ENCODE measurements at places on chromosomes 11 and 22.

GRCh38 chr22:41308054-41308453 is 6.7 kb downstream of the ZC3H7B start:
- no peak for DNase-seq

GRCh38 chr22:33057363-33057995 is 702 bp downstream of the SYN3 start:
- DNase-seq = no peak

DNA sequence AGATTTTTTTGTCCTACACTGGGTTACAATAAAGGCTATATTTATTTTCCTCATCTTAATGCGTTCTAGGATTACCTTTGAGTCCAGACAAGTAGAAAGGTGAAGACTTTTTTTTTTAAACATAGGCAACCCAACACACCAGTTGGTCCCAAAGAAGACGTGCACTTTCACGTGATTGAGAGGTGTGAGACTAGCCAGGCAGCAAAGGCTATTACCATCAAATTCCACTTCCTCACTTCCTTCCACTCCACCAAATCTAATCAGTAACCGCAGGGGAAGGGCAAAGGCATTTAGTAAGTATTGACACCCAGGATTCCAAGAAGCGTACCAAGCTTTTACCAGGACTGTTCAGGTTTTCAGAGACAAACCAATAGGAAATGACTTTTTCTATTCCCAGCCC is 109.3 kb downstream of the APIP start:
- DNase-seq = no peak

- DNase-seq = no peak
Observed at GRCh38 chr11:119940401-119940976, 197.4 kb downstream of the TRIM29 start.

- no peak for DNase-seq
Observed at GRCh38 chr11:129333873-129334272, 41.8 kb upstream of the BARX2 start.

- DNase-seq = peak; percentile 76
Observed at GRCh38 chr22:24427500-24428164, at the start of gene ADORA2A. ADORA2A (plus strand) TSS chr22:24427599; CDS start chr22:24433405, 5,806 bp downstream.

DNA sequence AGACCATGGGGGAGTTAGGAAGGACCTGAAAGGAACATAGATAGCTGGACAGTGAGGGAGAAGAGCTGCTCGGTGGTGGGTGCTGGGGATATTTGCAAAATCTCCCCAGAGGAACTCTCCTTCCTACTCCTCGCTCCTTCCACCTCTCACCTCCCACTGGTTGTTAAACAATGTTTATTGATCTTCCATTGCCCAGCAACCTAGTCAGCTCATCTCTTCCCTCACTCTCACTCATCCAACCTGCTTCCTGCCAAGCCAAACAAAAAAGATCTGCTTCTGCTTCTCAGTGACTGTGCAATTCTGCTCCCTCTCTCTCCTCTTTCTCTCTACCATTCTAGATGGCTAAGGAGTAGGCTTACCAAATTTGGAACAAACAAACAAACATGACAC is 115.0 kb downstream of the SLC1A2 start:
- no peak for DNase-seq

DNA sequence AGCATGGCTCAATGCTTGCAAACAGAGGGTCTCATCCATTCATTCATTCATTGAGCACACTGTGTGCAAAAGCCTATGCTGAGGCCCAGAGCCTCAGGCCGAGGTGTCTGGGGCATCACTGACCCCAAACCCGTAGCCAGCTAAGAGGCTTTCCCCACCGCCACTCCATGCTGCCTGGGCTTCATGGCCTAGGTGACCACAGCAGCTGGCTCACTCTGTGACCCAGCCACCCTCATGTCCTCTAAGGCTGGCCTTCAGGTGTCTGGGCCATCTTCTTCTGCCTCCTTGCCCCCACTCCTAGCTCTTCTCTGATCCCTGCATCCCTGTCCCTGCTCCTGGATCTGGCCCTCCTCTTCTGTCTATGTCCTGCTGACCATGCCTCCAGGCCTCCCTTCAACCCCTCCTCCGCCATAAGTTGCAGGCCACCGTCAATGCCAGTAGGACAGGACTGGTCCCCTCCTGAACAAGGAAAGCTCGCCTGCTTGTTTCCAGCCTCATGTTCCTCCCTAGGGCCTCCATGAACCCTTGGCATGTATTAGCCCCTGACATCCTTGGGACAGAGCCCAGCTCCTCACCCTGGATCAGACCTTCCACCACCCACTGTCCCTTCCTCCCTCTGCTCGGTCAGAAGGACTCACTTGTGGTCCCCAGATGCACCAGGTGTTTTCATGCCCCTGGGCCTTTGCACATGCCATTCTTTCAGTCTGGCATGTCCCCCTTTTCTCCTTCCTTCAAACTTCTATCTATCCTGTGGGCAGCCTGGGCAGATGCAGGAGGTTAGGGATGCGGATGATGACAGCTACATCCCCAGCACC is 92.8 kb downstream of the MYEOV start:
- DNase-seq = no peak

DNA sequence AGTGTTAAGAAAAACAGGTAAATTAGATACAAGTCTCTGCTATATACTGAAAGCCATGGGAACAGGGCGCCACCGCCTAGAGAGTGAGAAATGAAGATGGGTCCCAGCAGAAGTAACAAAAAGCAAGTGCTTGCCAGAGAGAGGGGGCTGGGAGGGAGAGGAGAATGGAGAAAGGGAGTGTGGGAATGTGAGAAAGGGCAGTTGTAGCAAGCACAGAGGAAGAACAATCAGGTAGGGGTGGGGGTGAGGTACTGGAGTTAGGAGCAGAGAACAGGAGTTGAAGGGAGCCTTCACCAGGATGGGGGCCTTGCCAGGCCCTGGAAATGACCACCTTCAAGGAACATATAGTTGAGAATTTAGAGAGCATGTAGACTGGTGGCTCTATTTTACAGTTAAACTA is 66.8 kb downstream of the TCF20 start:
- no peak for DNase-seq

DNA sequence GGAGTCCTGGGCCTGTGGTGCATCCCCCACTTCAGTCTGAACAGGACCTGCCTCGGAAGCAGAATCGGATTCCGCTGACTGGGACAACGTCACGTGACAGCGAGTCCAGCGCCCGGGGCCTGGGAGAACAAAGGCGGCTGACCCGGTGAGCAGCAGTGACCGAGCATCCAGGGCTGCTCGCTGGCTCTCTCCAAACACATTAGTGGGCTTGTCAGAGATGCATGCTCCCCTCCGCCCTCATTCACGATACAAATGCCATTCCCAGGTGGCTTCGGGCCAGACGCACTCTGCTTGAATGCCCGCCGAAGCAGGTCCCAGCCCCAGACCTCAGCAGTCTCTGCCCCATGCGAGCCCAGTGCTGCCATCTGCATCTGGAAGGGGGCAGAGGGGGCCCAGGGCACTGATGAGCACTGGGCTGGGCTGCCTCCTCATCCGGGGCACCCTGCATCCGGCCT is 91.0 kb downstream of the WNT7B start:
- DNase-seq = no peak

- peak; percentile 62 for DNase-seq
Observed at GRCh38 chr22:40728731-40729189, 49.5 kb downstream of the MCHR1 start.

GRCh38 chr11:12174477-12175143 is 64.2 kb downstream of the MICAL2 start:
- DNase-seq = no peak

DNA sequence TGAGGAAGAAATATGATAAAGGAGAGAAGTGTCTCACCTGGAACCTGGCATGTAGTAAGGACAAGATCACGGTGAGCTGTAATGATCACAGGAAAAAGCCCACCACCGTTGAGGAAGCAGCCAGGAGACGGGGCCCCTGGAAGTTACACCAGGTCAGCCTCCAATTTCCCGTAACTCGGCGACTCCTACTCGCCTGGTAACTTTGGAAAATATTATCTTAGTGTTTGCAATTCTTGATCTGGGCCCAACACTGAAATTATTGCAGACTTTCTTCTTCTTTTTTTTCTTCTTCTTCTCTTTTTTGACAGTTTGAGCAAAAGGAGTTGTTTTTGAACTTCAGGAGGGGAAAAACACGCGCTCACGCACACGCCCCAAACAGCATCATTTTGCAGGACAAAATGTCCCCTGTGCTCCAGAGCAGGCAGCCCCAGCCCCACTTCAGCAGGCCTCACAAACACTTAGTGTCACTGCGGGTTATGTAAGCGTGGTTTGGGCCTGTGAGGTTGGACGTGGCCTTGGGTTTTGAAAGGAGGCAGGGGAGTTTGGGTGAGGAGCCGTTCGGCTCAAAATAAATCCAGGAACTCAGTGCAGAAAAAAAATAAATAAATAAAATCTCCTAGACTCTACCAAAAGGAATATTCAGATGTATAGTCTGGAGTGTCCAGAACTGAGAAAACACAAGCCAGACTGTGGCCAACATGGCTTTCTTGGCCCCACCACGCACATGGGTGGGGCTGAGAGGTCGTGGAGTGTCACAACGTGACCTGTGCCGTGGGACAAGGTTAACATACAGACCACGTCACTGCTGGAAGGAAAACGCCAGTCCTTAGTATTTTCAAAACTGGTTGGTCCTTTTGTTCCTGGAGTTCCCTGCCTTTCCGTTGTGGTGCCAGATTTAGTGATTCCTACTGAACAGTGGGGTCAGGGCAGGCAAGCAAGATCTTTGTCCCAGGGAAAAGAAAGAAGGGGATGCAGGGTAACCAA is 26.3 kb upstream of the MN1 start:
- DNase-seq = no peak

DNA sequence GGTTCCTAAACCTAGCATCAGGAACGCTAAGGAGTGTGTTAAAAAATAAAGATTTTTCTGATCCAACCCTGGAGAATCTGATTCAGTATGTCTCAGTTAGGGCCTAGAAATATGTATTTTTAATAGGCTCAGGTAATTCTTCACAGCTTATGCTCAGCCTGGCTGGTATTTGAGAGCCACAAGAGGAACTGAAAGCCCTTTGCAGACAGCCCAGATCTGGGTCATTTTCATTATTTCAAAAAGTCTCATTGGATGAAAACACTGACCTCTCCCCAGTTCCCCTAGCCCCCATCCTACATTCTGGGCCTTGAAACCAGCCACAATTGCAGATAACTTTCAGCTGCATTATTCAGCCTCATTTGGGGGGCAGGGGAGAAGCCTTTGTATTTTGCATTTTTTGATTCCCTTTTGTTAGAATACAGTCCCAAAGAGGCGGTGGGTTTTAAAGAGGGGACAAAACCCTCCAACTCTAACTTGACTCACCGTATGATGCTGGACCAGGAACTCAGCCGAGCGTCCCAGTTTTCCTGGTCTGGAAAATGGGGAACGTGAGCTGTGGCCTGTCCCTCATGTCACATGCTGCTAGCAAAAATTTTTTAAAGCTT is 66.0 kb upstream of the LARGE1 start:
- no peak for DNase-seq

- no peak for DNase-seq
Observed at GRCh38 chr11:27401833-27402316, 38.9 kb upstream of the CCDC34 start.

GRCh38 chr11:110003426-110003825 is 89.8 kb upstream of the ZC3H12C start:
- DNase-seq = no peak

- DNase-seq = peak; percentile 31
Observed at GRCh38 chr22:32202539-32203180, 2.2 kb downstream of the RFPL2 start.

- no peak for DNase-seq
Observed at GRCh38 chr11:70250876-70251658, 19.4 kb upstream of the PPFIA1 start.

- DNase-seq = no peak
Observed at GRCh38 chr22:46923394-46923793, 160.9 kb downstream of the TBC1D22A start.

- no peak for DNase-seq
Observed at GRCh38 chr11:2651826-2652271, 47.9 kb downstream of the KCNQ1OT1 start.

- DNase-seq = no peak
Observed at GRCh38 chr11:74460481-74461154, 6.7 kb downstream of the KCNE3 start.

DNA sequence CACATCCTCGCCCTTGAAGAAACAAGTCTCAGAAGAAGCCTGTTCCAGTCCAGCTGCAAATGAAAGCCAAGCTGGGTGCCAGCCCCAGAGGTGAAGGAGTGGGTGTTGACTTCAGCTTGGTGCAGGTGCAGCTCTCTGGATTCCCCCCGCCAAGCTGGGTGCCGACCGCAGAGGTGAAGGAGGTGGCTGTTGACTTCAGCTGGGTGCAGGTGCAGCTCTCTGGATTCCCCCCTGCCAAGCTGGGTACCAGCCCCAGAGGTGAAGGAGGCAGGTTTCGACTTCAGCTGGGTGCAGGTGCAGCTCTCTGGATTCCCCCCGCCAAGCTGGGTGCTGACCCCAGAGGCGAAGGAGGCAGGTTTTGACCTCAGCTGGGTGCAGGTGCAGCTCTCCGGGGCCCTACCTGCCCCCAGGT is 1234.0 kb downstream of the TBC1D22A start:
- no peak for DNase-seq

GRCh38 chr22:48357196-48357595 is 1470.5 kb downstream of the BRD1 start:
- no peak for DNase-seq

DNA sequence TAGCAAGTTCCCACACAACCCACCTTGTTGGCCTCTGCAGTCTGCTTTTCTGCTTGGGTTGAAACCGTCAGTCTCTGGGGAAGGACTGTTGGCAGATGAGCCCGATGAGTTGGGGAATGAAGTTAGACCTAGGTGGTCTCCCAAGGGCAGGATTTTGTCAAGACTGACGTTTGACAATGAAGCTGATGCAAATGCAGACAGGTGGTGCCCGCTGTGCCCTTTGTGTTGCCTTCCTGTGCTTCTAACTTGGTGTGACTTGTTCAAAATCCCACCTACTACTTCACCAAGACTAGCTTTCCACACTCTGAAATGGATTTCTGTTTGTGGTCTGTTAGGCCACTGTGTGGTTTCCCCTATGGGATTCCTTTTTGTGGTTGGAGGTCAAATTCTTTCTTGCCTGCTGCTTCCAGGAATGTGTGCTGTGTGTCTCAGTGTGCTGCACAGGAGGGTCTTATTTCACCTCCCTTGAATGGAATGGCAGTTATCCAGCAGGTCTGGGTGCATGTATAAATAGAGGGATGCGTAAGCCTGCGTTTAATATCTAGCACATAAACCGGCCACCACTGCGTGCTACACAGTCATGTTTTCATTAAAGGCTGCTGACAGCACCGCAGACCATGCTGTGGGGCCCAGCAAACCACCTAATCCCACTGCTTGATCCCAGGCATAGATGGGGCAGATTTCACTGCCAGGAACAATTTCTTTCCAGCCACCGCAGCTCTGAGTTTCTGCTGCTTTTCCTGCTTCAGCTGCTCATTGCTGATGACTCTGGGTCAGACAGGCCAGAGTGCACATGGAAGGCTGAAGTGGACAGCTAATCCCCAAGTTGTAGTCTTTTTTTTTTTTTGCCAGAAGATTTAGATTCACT is 44.8 kb downstream of the ADAMTS8 start:
- DNase-seq = no peak

Measured in CD4-positive, alpha-beta T cell treated with Interleukin-15 for 4 hours (primary cell).